ENCODE measurements at places on chromosomes 2 and 18.

- no peak for DNase-seq
Measured at GRCh38 chr2:235027558-235028214, 75.9 kb downstream of the SH3BP4 start.

DNA sequence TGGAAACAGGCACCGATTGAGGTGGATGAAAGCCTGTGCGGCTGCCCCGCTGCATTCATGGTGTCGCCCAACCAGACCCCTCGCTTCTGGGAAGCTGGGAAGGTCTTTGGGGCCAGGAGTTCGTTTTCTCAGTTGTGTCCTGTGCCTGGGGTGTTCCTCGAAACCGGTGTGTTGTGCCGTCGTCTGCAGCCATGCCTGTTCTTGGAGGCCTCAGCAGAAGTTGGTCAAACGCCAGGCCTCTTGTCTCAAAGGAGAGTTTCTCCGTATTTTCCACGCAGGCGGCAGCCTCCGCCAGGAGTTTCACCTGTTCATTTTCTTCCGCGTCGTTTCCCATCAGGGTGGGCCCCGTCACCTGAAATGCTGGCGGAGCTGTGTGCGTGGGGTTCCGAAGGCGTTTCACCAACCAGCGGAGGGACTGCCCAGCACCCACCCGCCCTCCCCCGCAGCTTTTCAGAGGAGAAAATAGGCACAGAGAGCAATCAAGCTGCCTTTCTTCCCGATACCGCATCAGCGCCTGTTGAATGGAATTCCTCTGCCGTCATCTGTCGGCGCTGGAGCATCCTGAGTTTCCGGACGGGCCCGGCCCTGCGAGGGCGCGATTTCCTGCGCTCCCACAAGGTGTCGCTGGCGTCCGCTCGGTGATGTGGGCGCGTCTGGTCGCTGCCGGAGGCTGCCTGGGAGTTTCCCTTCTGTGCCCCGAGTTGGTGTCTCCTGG is 17.0 kb upstream of the NFATC1 start:
- no peak for DNase-seq

GRCh38 chr18:57753063-57753462 is 50.1 kb downstream of the ATP8B1 start:
- no peak for DNase-seq

GRCh38 chr18:22689712-22690111 is 243.4 kb upstream of the RBBP8 start:
- DNase-seq: no peak

GRCh38 chr2:151363709-151364108 is 6.3 kb downstream of the TNFAIP6 start:
- DNase-seq: no peak

DNA sequence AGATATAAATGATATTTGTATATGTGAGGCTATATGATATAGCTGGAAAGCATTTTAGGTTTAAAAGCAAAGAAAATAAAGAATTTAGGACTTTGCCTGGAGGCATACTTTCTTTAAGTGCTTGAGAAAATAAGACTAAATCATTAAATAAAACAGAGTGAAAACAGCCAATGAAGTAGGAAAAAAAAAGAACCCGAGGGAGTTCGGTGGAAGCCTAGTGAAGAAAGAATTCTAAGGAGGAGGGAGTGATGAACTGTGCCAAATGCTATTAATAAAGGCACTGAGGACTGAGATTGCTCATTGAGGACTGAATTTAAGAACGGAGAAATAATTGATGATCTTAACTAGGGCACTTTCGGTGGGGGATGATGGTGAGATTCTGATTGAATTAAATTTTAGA is 573.5 kb downstream of the DSC3 start:
- DNase-seq: no peak

GRCh38 chr2:20425371-20425881 is 21.4 kb upstream of the RHOB start:
- no peak for DNase-seq

GRCh38 chr2:148876202-148876594 is 1.2 kb downstream of the KIF5C start:
- DNase-seq: peak; percentile 13
